AG10803 (cell line): ENCODE measurements at places on chromosomes 5 and 9.

- DNase-seq, result no peak
Measured at GRCh38 chr5:158676642-158677469, 422.9 kb downstream of the EBF1 start.

- no peak for DNase-seq
Measured at GRCh38 chr5:35518104-35518503, 99.6 kb upstream of the SPEF2 start.

GRCh38 chr9:2053883-2054845 lies 39.0 kb downstream of the SMARCA2 start:
- DNase-seq, result peak; percentile 85

DNA sequence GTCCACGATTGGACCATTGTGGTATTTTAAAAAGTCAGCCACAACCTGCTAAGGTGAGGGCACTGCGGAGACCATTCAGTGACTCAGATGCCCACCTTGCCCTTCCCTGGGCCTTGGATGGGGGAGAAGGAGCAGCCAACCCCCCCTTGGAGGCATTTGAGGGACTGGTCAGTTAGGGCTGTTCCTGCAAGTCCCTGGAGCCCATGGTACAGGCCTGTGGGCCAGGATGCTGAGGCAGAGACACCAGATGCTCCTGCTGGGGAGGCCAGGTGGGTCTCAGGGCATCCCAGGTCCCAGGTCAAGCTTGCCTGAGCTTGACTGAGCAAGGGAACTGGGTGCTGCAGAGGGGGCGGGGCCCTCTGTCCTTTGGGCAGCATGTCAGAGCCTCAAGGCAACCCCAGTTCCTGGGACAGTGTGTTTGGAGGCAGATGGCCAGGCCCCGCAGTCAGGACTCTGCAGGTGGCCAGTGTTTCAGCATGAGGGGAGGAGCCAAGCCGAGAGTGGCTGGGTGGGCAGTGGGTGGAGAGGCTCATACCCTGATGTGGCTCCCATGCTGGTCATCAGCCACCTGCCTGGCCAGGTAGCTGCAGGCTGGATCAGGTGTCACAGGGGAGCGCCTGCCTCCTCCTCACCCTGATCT lies 27.5 kb downstream of the SLC6A3 start:
- no peak for DNase-seq

DNA sequence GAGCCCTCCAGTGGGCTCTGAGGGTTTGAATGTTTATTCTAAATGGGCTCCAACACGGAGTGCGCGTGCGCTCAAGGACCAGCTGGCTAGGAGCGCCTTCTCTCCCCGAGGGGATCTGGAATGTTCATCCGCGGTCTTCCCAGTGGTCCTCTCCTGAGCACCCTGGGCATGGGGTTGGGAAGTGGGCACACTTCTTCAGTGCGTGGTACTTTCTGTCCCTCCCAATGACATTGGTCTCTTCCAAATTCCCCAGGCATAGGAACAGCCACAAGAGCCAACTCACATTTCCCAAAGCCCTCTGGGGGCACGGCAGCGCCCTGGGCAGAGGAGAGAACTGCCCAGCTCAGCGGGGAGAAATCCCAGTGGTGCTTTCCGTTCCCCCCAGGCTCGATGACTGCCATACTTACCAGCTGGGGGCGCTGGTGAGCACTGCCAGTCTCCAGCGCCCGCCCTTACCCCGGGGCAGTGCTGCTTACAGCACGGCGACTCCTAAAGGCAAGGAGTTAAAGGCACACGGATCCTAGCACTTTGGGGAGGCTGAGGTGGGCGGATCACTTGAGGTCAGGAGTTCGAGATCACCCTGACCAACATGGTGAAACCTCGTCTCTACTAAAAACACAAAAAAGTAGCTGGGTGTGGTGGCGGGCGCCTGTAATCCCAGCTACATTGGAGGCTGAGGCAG lies 29.9 kb upstream of the OBP2B start:
- peak; percentile 51 for DNase-seq

DNA sequence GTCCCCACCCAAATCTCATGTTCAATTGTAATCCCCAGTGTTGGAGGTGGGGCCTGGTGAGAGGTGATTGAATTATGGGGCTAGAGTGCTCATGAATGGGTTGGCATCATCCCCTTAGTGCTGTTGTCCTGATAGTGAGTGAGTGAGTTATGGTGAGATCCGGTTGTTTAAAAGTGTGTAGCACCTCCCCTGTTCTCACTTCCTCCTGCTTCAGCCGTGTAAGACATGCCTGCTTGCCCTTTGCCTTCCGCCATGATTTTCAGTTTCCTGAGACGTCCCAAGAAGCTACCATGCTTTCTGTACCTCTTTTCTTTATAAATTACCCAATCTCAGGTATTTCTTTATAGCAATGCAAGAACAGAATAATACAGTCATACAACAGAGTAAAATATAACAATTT lies 742 bp upstream of the LECT2 start:
- DNase-seq, result no peak

GRCh38 chr5:35902046-35902672 lies 36.3 kb downstream of the CAPSL start:
- DNase-seq, result no peak

DNA sequence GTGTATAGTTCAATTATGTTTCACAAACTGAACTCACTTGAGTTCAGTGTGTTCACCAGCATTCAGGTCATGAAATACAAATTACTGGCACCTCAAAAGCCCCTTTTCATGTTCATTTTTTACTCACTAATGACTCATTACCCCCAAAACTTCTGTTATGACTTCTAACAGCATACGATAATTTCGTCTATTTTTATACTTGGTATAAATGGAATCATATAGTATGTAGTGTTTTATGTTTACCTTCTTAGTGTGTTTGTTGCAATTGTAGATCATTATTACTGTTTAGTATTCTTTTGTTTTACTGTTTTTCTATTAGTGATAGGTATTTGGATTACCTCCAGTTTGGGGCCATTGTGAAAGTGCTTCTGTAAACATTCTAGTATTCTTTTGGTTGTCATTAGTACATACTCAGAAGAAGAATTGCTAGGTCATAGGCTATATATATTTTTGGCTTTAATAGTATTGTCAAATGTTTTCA lies 33.4 kb downstream of the DDX4 start:
- DNase-seq, result no peak

DNA sequence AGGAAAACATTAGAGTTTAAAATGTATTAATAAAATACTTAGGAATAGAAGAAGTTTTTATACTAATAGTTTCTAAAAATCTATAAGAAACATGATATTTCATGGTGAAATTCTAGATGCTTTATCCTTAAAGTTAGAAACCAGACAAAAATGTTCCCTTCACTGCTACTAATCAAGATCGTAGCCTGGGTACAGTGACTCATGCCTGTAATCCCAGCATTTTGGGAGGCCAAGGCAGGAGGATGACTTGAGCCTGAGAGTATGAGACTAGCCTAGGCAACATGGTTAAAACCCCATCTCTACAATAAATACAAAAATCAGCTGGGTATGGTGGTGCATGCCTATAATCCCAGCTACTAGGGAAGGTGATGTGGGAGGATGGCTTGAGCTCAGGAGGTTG lies 30.4 kb upstream of the KLF9 start:
- DNase-seq, result no peak

GRCh38 chr5:177396807-177397206 lies 3.7 kb downstream of the PFN3 start:
- no peak for DNase-seq

DNA sequence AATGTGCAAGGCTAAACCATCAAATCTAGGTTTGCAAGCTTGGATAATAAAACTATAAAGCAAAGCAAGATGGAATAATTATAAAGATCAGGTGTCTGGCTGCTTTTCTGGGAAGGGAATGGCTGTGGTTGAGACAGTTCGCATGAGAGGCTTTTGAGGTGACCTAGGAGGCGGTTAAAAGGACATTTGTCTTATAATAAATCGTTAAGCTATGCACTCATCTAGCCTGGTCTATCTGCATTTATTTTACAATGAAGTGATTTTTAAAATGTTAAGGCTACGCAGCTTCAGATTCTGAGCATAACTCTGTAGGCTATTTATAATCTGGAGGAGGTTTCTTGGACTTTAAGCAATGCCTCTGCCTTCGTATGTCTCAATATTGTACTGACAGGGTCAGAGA lies 29.4 kb upstream of the MAN2A1 start:
- DNase-seq, result no peak

GRCh38 chr9:8963885-8964284 lies 1164.3 kb upstream of the DMAC1 start:
- no peak for DNase-seq

GRCh38 chr9:136642439-136642921 lies 20.2 kb upstream of the EGFL7 start:
- no peak for DNase-seq

- no peak for DNase-seq
Measured at GRCh38 chr9:25048098-25048724, 502.5 kb upstream of the IZUMO3 start.

GRCh38 chr9:132605387-132605786 lies 23.0 kb downstream of the BARHL1 start:
- DNase-seq, result no peak

GRCh38 chr9:8732367-8733075 lies 932.9 kb upstream of the DMAC1 start:
- DNase-seq, result no peak

- no peak for DNase-seq
Measured at GRCh38 chr9:104856413-104856941, 71.5 kb downstream of the ABCA1 start.

DNA sequence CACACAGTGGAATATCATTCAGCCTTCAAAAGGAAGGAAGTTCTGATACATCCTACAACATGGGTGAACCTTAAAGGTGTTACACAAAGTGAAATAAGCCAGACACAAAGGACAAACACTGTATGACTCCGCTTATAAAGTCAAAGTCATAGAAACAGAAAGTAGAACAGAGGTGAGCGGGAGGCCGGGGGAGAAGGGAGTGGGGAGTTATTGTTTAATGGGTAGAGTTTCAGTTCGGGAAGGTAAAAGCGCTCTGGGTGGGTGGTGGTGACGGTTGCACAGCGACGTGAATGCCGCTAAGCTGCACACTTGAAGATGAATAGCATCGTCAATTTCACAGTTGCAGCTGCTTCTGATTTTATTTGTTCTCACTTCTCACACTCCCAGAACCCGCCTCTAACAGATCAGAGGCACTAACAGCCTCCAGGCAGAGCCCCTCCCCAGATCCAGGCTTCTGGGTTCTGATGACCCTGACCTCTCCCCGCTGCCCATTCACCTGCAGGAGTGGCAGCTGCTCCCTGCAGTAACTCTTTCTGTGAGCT lies 34.1 kb downstream of the BNIP1 start:
- no peak for DNase-seq

DNA sequence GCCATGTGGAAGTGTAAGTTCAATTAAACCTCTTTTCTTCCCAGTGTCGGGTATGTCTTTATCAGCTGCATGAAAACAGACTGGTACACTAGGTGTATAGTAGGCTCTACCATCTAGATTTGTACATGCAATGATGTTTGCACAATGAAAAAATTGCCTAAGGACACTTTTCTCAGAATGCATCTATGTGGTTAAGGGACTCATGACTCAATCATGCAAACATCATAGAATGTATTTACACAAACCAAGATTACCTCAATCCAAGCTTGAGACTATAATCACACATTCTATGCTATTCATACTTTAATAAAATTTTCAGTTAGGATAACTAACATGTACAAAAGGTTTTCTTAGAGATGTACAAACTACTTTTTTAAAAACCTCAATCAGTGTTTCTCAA lies 1164.5 kb downstream of the CDH12 start:
- no peak for DNase-seq

DNA sequence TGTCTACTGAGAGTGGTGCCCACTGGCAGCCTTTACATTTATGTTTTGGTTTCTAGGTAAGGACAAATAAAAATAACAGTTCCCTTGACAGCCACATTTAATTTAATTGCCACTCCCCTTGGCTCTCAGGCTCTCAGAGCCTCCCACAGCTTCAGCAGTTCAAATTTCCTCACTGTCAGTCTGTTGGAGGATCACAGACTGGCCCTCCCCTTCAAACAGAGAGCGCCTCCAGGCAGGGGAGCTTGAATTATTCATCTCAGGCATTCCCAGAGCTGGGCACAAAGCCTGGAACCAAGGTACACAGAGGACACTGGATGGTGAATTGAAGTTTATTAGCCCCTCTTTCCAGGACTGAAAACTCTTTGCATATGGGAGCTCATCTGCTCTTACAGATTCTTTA lies 407.7 kb downstream of the SPOCK1 start:
- DNase-seq, result no peak

- peak; percentile 68 for DNase-seq
Measured at GRCh38 chr5:62779010-62779422, 200.4 kb downstream of the LRRC70 start.

DNA sequence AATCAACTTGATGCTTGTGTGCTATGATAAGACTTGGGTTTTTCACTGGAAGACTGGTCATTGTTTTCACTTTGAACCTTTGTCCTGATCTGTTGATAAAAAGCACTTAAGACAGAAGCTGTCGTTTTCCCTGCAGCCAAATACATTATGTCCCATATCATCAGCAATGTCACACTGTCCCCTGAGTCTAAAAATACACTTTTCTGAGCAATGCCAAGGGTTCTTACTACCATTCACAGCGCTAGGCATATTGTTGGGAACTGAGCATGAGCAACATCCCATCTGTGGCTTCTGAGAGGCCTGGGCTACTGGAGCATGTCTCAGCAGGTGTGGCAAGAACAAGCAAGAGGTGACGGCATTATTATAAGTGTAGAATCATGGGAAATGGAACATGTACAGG lies 81.8 kb downstream of the SEMA6A start:
- DNase-seq, result no peak

GRCh38 chr5:68762201-68762600 lies 331.6 kb upstream of the SLC30A5 start:
- DNase-seq, result no peak

DNA sequence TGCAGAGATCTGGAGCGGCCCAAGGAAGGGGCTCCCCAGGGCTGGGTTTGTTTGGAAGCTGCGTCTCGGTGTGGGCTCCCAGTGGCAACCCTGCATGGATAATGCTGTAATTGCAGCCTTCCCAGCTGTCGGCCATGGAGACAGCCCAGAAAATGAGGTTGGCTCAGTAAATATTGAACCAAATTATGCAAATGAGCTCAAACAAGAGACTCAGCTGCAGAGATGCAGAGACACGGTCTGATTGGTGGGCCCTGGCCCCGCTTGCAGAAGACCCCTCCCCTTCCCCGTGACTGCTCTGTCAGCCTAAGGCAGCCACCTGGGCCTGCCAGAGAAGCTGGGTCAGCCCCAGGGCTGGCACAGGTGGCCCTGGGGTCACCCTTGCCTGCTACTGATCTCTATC lies 75.9 kb downstream of the RAD23B start:
- no peak for DNase-seq

DNA sequence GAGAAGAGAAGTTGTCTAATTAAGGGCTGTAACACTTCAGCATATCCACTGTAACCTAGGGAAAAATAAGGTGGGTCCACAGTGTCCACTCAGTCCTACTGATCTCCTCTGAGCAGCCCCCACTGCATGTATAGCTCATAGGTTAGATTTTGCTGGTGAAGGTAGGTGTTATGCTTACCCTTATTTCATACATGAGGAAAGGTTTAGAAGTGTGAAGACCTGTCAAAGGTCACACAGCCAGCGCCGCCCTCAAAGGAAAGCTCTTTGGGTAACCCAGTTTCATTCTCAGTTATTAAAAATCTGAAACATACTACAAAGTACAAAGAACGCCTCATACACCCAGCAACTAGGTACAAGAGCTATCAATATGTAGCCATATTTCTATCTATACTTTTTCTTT lies 87.2 kb downstream of the TLE4 start:
- no peak for DNase-seq

- DNase-seq, result no peak
Measured at GRCh38 chr5:135564331-135564730, 14.5 kb downstream of the CXCL14 start.

GRCh38 chr5:154466671-154467070 lies 11.4 kb downstream of the HAND1 start:
- no peak for DNase-seq
